ENCODE measurements at places on chromosomes 2 and 18. TPM values are rescaled to one million over a fixed set of nuclear protein-coding genes. Genes with fewer than 3 reads are reported as not detected.
A peak's percentile ranks its signal among the peaks of the same experiment; 100 is the strongest.

Gene MC5R
- total RNA-seq = not detected

Gene PSMA8
- 1.3 TPM for total RNA-seq

Gene DES
- total RNA-seq = not detected

Gene IL1B
- total RNA-seq = 0.44 TPM

Gene DSG4
- not detected for total RNA-seq

Gene B4GALT6
- 3.3 TPM for total RNA-seq

DNA sequence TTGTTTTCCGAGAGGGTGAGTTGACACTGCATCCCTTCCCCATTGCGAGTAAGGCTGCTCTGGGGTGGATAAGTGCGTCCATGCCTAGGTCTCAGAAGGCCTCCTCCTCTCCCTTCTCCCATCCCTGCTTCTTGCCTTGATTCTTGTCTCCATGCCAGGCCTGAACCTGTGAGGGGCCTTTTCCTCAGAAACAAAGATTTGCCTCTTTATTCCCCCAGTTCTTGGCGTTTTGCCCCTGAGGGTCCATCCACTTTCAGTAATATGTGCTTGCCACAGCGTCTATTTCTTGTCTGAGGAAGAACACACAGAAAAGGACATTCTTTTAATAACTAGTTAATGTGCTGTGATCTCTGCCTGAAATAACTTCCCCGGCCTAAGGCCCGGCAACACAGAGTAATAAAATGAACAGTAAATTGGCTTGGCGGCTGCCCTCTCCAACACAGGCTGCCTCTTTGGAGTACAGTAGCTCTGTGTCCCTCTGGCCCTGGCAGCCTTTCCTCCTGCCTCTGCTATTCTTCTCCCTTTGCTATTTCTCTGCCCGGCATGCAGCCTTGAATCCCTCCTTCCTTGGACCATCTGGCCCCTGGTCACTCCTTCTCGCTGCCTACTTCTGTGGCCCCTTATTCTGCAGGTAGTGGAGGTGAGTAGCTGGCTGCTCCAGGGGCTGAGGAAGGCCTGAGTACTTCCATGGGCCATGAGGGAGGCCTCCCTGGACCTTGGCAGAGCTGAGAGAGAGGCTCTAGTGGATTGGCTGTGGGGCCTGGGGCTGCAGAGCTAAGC lies 4.4 kb downstream of the EHD3 start:
- DNase-seq = no peak

DNA sequence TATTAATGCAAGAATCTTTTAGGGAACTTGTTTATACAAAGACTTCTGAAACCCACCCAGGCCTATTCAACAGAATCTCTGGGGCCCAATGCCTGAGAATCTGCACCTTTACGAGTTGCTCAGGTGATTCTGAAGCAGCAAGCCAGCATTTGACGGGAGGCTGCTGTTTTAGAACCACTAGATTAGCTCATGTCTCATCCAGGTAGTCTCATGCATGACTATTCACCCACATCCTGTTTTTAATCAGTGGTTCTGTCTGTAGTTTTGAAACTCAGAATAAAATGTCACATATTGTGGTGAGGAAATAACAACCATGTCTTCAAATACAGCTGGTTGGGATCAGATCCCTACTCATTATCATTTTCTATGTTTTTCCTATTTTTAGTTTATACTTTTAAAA lies 39.5 kb downstream of the CYTIP start:
- peak; percentile 73 for DNase-seq

DNA sequence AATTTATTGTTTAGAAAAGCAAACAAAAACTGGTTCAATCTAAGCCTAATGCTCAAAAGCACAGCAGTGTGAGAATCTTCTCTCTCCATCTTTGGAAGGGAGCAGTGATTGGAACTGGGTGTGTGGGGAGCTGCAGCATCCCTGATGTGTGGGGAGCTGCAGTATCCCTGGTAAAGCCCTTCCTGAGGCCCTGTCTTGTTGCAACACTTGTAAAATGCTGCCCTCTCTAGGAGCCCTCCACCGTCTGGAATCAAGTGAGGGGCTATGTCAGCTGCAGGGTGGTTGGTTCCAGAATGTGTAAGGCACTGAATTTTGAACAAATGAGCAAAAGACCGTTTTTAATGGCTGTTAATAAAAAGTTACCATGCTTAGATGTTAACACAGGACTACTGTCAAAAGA lies 147.7 kb upstream of the RAB12 start:
- DNase-seq = no peak

DNA sequence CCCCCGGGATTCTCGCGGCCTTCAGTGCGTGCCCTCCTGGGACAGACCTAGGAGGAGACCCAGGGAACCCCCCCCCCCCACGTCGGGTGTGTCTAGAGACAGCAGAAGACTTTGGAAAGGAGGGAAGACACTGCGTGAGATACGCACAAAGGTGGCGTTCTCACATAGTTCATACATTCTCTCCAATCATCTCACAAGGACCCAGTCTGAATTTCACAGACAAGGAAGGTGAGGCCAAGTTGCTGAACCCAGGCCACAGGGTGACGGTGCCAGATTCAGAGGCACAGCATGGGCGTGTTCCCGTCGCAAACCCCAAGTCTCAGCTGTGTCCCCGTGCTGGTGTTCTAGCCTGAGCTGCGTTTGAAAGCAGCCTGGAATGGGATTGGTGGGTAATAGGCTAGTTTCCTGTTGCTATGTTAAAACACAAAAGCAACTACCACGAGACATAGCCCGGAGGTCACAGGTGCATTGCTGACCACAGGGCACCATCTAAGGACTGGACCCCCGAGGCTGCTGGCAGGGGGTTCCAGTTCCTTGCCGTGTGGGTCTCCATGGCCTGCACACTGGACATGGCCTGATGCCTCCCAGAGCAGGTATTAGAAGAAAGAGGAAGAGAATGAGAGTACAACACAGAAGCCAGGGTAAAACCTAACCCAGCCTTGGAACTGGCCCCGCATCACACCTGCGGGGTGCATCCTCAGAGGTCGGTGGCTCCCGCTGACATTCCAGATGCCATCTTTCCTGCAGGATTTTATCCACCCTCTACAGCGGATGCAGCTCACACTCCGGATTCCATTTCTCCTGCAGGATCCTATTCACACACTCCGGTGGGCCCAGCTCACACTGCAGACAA lies 1.1 kb upstream of the PXDN start:
- DNase-seq = no peak

- no peak for DNase-seq
These were observed 56.9 kb upstream of the CCDC141 start for GRCh38 chr2:179106676-179107428.

DNA sequence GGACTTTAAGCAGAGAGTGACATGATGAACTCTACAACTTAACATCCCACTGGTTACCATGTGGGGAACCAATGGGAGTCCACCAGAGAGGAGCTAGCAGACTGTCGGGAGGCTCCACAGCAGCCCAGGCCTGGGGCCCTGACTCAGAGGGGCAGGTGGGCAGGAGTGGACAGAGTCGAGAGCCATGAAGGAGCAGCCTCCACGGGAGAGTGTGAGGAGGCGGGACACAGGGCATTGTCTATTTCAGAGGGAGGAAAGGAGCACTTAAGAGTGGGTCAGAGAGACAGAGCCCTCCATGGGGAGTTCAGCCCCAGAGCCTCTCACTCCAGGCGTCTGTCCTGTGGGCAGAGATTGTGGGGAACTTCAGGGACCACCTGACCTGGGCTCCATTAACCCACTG lies 118.7 kb downstream of the CYP26B1 start:
- no peak for DNase-seq

DNA sequence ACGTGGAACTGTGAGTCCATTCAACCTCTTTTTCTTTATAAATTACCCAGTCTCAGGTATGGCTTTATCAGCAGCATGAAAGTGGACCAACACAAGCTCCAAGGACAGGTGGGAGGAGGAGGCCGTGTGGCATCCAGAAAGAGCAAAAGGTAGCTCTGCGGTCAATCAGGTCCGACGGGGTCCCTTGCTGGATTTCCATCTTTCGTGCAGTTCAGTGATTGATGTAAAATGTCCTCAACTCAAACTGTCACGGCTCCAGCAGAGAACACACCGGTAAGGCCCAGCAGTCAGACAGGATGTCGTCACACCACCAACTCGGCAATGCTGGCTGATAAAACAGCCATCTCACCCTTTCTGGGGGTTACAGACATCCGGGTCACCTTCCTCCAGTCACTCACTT lies 123.3 kb downstream of the PXDN start:
- DNase-seq = no peak

- DNase-seq = peak; percentile 34
These were observed 189.0 kb downstream of the RPIA start for GRCh38 chr2:88880441-88880953.

Data from activated CD4-positive, alpha-beta memory T cell treated with anti-CD3 and anti-CD28 coated beads for 36 hours (primary cell).